ENCODE measurements at places on chromosomes 6 and 20. TPM values are rescaled to one million over a fixed set of nuclear protein-coding genes. Genes with fewer than 3 reads are reported as not detected.

- DNase-seq = no peak
These were observed 224.2 kb downstream of the ADGRB3 start for GRCh38 chr6:68859233-68859632.

DNA sequence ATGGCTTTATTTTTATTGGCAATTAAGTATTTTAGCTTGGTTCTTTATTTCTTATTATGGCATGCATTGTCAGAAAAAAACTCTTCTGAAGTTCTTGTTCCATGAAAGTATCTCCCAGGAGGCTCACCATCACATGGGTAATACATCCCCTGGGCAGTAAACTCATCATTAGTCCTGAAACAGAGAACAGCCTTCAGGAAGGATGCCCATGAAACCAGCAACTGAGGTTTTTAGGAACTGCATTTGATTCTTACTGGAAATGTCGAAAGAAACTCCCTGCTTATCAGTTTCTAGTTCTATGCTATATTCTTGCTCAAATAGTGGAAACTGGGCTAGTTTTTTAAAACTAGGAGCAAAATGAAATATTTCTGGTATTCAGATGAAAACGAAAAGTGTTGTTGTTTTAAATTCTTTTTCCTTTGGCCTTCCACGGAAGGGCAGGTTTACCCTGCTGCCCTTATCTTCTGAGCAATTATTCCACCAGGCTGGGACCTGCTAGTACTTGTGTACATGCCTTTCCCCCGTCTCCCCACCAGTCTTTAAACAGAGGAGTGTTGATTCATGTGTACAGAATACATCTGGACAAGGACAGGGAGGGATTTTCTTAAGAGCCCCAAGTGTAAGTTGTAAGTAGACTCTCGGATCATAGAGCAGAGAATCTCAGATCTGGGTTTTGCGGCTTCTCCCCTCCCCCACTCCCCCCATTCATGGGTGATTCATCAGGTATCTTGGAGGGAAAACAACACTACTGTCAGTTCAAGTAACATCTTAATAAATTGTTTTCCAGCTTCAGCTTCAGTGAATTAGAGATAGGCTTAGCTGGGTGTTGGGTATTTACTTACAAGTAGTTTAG is 81.5 kb downstream of the RTN4IP1 start:
- no peak for DNase-seq

GRCh38 chr20:46963196-46963529 is 68.5 kb downstream of the EYA2 start:
- no peak for DNase-seq

GRCh38 chr6:116291701-116292396 is 12.1 kb upstream of the TSPYL1 start:
- DNase-seq = no peak

DNA sequence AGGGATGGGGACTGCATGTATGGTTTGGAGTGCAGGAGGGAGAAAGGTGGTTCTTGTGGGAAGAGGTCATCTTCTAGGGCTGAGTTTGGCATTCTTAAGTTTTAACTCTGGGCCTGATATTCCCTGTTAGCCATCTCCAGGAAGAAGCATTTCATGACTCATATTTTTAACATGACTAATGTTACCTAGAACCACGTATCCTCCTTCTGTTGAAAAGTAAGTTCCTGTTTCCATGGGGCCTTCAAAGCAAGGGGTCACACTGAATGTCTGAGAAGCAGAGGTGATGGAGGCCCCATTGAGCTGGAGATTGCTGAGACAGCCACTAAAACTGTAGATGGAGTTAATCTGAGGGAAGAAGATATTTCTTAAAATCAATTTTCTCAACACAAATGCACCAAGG is 30.2 kb downstream of the FAM229B start:
- DNase-seq = no peak

- no peak for DNase-seq
These were observed 61.2 kb downstream of the ME1 start for GRCh38 chr6:83369692-83370091.

GRCh38 chr6:137787016-137787415 is 80.0 kb upstream of the TNFAIP3 start:
- no peak for DNase-seq

DNA sequence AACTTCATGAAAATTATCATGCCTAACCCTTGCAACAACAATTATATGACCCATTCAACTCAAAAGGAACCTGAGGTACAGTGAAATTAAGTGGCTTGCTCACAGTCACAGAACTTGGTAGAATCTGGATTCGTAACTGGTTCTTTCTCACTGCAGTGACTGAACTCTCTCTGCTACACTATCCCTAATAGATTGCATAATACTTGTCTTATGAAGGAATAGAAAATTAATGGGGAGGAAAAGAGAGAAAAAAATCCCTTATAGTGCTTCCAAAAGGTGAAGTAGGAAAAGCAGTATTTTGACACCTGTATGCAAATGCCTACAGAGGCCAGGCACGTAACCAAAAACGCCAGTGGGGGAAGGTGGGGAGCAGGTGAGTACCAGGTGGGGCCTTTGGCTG is 186.6 kb downstream of the LY86 start:
- no peak for DNase-seq

Gene HSF2
- total RNA-seq = 9.3 TPM

Gene SMLR1
- total RNA-seq = 2.8 TPM

Gene FAM217B
- 12.8 TPM for total RNA-seq

Gene ADA
- total RNA-seq = 5.1 TPM
